Common myeloid progenitor, CD34-positive (primary cell): ENCODE measurements at places on chromosomes 2 and 18.

- no peak for DNase-seq
These were observed 64.8 kb upstream of the SLC1A4 start for GRCh38 chr2:64924170-64924934.

GRCh38 chr2:212052412-212053159 is 486.0 kb downstream of the ERBB4 start:
- peak; percentile 1 for DNase-seq

DNA sequence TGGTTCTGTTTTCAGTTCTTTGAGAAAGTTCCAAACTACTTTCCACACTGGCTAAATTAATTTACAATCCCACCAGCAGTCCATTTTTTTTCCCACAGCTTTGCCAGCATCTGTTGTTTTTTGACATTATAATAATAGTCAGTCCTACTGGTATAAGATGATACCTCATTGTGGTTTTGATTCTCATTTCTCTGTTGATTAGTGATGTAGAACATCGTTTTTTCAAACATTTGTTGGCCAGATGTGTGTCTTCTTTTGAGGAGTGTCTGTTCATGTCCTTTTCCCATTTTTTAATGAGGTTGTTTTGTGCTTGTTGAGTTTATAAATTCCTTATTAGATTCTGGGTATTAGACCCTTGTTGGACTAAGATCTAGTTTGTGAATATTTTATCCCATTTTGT is 376.8 kb upstream of the NT5C1B start:
- no peak for DNase-seq

- DNase-seq, result no peak
These were observed 241.5 kb upstream of the GCFC2 start for GRCh38 chr2:75952173-75952572.

DNA sequence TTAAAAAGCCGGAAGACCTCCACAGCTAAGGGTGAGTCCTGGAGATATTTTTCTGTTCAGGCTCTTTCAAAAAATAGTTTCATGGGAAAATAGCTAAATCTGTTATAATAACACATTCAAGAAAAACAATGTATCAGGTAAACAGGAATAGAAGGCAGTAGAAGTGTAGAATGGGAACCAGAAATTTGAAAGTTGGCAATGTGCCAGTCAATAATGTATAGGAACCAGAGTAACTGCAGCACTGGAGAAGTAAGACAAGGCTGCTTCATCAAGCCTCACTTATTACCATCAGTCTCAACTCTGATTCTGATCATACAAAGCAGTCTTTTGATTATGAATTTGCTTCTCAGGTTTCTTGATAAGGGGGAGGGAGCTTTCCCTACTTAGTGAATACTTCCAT is 81.4 kb upstream of the VRK2 start:
- no peak for DNase-seq

- DNase-seq, result no peak
These were observed 121.4 kb downstream of the ASXL3 start for GRCh38 chr18:33699372-33699771.

DNA sequence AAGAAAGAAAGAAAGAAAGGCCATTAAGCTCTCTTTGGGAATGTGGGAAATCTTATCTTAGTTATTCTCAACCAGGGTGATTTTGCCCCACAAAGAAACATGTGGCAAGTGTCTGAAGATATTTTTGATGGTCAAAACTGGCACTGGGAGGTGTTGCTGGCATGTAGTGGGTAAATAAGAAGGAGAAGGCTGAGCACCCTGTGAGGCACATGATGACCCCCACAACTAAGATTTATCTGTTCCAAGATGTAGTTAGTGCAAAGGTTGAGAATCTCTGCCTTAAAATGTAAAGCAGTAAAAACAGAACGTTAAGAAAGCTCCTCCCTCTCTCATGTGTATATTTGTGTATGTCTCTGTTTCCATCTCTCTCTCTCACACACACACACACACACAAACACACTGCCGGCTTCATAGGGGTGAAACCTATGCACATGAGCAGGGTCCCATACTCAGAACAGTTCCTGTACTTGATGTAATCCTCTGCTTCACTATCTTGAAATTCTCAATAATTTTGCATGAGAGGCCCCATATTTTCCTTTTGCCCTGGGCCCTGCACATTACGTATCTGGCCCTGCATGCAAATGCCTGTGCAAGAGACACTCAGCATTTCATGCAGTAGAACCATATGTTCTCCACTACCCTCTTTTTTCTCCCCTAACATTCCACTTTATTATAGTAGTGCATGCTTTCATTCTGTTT is 94.3 kb downstream of the MREG start:
- no peak for DNase-seq

GRCh38 chr2:46329803-46330775 is 32.9 kb downstream of the EPAS1 start:
- no peak for DNase-seq

DNA sequence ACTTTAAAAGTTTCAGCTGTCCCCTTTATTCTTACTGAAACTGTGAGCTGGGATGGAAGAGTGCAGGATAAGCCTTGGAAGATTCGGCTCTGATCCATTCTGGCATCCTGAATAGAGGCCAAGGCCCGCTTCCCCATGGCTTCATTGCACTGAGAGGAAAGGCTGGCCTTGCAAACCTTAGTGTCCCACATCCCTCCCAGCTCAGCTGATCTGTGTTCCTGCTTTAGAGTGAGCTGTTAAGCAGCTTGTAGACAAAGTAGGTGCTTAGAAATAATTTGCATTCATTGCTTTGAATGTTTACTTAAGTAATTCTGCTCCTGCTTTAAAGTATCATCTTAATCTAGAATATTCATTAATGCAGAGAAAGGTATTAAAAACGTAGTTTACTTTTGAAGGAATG is 169.6 kb upstream of the BOD1L2 start:
- DNase-seq, result no peak

DNA sequence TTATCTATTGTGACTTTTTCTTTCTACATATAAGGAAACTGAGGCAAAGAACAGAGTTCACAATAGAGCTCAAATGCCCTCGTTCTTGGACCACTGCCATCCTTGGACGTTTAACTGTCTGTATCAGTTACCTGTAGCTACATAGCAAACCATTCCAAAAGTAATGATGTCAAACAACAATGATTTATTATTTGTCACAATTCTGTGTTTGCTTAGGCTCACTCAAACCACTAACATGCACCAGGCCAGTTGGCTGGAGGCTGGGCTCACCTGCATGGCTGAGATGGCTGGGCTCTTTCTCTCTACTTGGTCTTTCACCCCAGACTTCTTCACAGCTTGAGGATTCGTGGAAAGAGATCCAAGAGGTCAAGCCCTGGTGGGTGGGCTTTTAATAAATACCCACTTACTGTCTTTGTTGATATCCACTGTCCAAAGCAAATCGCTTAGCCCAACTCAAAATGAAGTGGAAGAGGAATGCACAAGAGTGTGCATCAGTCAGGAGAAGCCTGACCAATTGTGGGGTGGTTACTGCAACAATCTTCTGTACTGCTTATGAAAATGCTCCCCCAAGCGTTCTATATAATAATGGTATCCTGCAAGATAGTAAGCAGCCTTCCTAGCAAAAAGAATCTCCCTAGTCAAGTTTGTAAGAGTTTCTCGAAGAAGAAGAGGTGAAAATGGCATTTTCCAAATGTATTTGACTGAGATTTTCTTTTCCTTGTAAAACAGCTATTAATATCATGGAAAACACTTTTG is 163.5 kb upstream of the NT5C1B start:
- DNase-seq, result no peak

- no peak for DNase-seq
These were observed 16.0 kb upstream of the MSGN1 start for GRCh38 chr2:17800219-17800618.

GRCh38 chr2:229340086-229340760 is 69.1 kb upstream of the PID1 start:
- no peak for DNase-seq

- DNase-seq, result no peak
These were observed 272.7 kb downstream of the CD226 start for GRCh38 chr18:69674966-69675365.

DNA sequence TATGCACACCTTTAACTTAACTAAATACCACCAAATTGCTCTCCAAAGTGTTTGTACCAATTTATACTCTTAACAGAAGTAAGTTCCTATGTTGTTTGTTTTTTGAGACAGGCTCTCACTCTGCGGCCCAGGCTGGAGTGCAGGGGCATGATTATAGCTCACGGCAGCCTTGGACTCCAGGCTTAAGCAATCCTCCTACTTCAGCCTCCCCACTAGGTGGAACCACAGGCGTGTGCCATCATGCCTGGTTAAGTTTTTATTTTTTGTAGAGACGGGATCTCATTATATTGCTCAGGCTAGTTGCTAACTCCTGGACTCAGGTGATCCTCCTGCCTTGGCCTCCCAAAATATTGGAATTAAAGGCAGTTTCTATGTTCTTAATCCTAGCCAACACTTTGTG is 13.1 kb upstream of the NAB1 start:
- DNase-seq, result no peak

- no peak for DNase-seq
These were observed 53.9 kb upstream of the GLI2 start for GRCh38 chr2:120681696-120682288.

GRCh38 chr2:205937211-205937610 is 148.8 kb downstream of the INO80D start:
- DNase-seq, result no peak

GRCh38 chr2:68837861-68838341 is 33.3 kb downstream of the BMP10 start:
- no peak for DNase-seq

- peak; percentile 26 for DNase-seq
These were observed 152.7 kb downstream of the WDSUB1 start for GRCh38 chr2:159133797-159134196.

- no peak for DNase-seq
These were observed 21.5 kb upstream of the TMEM87B start for GRCh38 chr2:112033600-112033999.

DNA sequence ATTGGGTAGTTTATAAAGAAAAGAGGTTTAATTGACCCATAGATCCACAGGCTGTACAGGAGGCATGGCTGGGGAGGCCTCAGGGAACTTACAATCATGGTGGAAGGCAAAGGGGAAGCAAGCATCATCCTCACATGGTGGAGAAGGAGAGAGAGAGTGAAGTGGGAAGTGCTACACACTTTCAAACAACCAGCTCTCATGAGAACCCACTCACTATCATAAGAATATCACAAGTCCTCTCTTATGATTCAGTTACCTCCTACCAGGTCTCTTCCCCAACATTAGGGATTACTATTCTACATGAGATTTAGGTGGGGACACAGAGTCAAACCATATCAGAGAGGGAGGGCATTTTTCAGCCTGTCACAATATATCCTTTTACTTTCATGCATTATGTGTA is 22.7 kb upstream of the DOCK10 start:
- no peak for DNase-seq

DNA sequence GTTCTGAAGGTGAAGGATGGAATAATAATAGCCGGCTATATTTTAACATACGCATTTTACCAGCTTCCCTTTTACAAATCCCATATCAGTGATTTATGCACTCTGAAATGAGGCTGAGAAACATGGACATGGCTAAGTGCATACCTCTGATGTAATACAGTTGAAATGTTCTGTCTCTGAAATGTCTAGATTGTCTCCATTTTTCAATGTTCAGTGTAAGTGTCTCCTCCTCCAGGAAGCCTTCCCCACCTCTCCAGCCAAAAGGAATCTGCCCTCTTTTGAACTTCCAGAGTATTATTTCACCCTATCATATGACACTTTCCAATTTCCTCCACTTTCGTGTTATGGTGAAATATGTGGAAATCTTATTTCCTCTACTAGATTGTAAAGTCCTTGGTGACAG is 29.5 kb upstream of the ME2 start:
- no peak for DNase-seq

DNA sequence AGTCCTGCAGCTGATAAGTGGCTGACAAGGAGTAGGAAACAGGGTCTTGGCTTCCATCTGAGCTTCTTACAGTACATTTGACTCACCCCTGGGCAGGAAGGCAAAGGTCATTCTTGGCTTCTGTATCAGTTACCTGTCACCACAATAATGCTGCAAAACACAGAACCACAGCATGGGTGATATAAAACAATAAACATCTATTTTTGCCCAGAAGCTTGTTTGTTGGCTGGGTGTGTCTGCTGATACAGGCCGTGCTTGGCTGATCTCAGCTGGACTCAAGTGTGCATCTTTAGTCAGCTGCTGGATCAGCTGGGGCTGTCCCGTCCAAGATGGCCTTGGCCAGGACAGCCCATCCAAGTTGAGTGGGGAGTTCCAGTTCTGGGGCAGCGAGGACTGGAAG is 34.7 kb downstream of the ONECUT2 start:
- DNase-seq, result no peak

GRCh38 chr2:230068651-230069055 is at the start of gene SLC16A14:
Gene SLC16A14, minus strand, starts transcription at chr2:230068924. Its CDS starts 9,572 bp downstream, at chr2:230059352.
- peak; percentile 84 for DNase-seq

DNA sequence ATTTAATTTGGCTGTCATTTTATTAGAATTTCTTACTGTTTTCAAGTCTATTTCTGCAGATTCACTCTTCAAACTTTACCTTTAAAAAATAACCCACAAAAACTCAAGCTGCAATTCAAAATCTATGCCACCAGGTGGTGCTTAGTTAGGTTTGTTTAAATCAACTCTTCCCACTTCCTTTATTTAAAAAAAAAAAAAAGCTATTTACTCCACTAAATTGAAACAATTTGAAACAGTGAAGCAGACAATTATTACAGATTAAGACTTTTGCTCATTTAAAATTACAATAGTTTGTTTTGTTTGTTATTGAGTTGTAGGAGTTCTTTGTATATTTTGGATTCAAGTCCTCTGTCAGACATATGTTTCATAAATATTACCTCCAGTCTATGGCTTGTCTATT is 300.0 kb downstream of the PDE11A start:
- DNase-seq, result peak; percentile 85

DNA sequence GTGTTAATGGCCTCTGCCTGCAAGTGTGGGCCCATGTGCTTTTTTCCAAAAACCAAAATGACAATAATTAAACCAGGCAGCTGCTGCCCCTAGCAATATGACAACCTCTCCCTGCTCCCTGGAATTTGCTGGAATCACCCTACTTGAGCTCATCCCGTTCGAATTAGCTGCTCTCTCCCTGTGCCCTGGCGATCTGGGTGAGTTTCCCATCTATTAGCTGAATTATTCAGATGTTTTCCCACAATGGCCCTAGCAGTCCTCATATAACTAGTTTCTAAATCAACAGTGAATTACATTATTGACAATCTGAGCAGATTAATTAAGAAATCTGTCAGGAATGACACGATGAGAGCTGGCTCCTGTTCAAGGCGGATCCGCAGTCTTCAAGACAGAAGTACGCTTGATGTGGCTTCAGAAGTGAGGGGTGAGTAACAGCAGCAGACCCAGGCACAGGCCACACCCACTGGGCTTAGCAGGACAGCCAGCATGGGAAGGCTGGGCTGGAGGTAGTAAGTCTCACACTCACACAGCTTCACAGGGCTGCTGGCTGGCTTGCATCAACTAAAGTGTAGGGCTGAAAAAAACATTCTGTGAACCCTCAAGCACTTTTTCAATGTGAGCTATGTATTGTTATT is 366.2 kb upstream of the ID2 start:
- no peak for DNase-seq

GRCh38 chr2:72015266-72015665 is 132.4 kb downstream of the CYP26B1 start:
- DNase-seq, result no peak
